A673 (cell line): ENCODE measurements at places on chromosomes 4 and X.

DNA sequence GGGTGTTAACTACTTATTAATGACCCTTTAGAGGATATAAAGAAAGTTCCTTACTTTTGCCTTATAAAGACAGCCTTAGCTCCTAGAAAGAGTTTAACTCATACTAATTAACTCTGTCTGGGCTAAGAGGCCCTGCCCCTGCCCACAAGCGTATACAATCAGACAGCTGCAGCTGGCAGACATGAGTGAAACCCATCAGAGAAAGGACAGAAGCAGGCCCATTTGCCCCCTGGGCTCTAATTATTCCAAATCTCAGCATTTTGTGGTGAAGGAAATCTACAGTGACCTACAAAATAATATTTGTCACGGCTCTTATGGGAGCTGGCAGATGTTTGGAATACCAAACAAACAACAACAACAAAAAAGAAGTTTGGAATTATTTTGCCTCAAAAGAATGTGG lies 71.8 kb downstream of the CHRDL1 start:
- no peak for DNase-seq

GRCh38 chr4:64230709-64231310 lies 178.4 kb downstream of the TECRL start:
- no peak for DNase-seq

GRCh38 chr4:146450524-146450923 lies 71.2 kb downstream of the SLC10A7 start:
- DNase-seq, result no peak

- DNase-seq, result no peak
Measured at GRCh38 chrX:48086082-48086481, 14.6 kb upstream of the ZNF630 start.

DNA sequence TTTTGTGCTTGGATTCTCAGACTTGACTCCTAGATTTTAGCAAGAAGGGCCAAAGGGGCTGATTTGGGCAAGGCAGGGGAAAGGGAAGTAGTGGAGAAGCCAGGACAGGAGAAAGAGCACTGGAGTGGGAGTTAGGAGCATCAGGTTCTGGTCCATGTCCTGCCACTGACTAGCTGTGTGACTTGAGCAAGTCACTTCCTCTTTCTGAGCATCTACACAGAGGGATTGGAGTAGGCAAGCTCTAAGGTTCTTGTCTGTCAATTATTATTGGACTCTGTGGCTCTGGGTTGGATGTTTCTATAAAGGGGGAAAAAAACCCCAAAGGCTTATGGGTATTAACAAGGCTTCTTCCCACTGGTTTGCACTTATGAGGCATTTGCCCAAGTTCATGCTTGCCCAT lies 24.4 kb downstream of the PLAC1 start:
- DNase-seq, result no peak

DNA sequence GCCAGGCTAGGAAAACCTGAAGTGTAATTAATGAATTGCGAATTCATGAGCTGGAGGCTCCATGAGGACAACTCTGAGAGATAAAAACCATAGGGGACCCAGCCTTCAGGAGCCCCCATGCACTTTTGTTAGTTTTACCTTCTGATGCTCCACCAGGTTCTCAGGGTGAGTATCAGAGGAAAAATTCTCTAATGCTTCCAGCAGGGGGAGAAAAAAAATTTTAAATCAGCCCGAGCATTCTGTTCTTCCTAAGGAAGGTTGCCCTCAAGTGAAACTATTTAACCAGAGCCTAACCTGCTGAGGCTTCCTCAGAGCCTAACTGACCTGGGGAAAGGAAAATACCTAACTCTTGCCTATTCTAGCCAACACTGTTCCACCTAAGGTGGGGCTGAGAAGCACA lies 552.6 kb downstream of the PPARGC1A start:
- no peak for DNase-seq
